ENCODE measurements at places on chromosomes 1 and 21. TPM values are rescaled to one million over a fixed set of nuclear protein-coding genes. Genes with fewer than 3 reads are reported as not detected.

Gene TSPEAR
- total RNA-seq = 0.22 TPM

Gene TNNI3K
- 1.4 TPM for total RNA-seq

Gene TNFRSF8
- 0.94 TPM for total RNA-seq

Gene KRTAP13-2
- total RNA-seq = not detected

Gene LCE3E
- not detected for total RNA-seq

Gene NCF2
- total RNA-seq = 16.7 TPM

Gene LPAR3
- 0.22 TPM for total RNA-seq

Gene GRIK3
- 0.38 TPM for total RNA-seq

Gene C1QC
- 287 TPM for total RNA-seq

Gene BPNT1
- total RNA-seq = 25.7 TPM

Gene UTS2
- 0.72 TPM for total RNA-seq

Gene C1orf141
- total RNA-seq = not detected

Gene MPC2
- 127 TPM for total RNA-seq

Gene FAM3B
- total RNA-seq = 19.4 TPM

Gene PPM1J
- total RNA-seq = 2.0 TPM

Gene SH2D2A
- 4.3 TPM for total RNA-seq

Gene MRAP
- total RNA-seq = not detected

Gene RIMKLA
- 3.3 TPM for total RNA-seq

Gene USH2A
- 0.06 TPM for total RNA-seq

Gene HFM1
- 1.2 TPM for total RNA-seq

Gene FCRL1
- 5.7 TPM for total RNA-seq

Gene VWA5B1
- 1.4 TPM for total RNA-seq

Gene LINGO4
- total RNA-seq = 0.41 TPM

Gene RHCE
- total RNA-seq = 0.44 TPM

Gene GPR161
- total RNA-seq = 4.2 TPM

Gene SIPA1L2
- total RNA-seq = 20.2 TPM

Gene ARF1
- 383 TPM for total RNA-seq

Gene ECM1
- 9.2 TPM for total RNA-seq

Gene SAMD13
- total RNA-seq = 4.5 TPM

Gene PTPN7
- 5.5 TPM for total RNA-seq

Gene FNDC5
- 0.35 TPM for total RNA-seq

Gene CRABP2
- 15.2 TPM for total RNA-seq

Gene FMO2
- total RNA-seq = 22.3 TPM

Gene GJA4
- 15.6 TPM for total RNA-seq

Gene AKR1A1
- total RNA-seq = 147 TPM

Gene ENTREP3
- total RNA-seq = 22.8 TPM
